NCI-H510A treated with DMSO at 0.1 percent for 48 hours (cell line): ENCODE measurements at places on chromosomes 2 and 18.

DNA sequence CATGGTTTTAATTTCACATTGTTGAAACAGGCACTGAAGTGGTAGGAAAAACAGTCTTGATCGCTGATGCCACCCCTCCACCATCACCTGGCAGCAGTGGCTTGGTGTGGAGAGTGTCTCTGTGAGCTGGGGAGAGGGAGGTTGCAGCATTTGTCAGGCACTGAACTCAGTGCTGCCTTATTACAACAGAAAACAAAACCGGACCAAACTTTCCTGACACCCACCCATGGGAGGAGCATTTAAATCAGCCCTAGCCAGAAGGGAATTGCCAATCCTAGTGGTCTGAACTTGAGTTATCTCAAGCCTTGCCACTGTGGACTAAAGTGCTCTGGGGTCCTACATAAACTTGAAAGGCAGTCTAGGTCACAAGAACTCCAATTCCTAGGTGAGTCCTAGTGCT, 103.0 kb upstream of the LGALSL start:
- DNase-seq = no peak

- no peak for DNase-seq
Measured at GRCh38 chr2:33275689-33276444, 200.6 kb upstream of the RASGRP3 start.

DNA sequence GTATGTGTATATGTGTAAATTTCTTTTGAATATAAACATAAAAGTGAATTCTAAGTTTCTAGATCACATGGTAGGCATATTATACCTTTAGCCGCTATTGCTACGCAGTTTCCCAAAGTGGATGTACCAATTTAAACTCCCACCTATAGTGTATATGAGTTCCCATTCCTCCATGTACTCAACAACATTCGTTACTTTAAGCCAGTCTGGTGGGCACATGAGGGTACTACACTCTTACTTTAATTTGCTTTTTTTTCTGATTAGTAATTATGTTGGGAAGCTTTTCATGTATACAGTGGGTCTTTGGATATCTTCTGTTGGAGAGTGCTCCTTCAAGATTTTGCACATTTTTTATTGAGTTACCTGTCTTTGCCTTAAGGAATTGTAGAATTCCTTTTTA, 683.8 kb downstream of the ERBB4 start:
- no peak for DNase-seq

GRCh38 chr18:36594621-36595020, 234.2 kb downstream of the TPGS2 start:
- DNase-seq = no peak

DNA sequence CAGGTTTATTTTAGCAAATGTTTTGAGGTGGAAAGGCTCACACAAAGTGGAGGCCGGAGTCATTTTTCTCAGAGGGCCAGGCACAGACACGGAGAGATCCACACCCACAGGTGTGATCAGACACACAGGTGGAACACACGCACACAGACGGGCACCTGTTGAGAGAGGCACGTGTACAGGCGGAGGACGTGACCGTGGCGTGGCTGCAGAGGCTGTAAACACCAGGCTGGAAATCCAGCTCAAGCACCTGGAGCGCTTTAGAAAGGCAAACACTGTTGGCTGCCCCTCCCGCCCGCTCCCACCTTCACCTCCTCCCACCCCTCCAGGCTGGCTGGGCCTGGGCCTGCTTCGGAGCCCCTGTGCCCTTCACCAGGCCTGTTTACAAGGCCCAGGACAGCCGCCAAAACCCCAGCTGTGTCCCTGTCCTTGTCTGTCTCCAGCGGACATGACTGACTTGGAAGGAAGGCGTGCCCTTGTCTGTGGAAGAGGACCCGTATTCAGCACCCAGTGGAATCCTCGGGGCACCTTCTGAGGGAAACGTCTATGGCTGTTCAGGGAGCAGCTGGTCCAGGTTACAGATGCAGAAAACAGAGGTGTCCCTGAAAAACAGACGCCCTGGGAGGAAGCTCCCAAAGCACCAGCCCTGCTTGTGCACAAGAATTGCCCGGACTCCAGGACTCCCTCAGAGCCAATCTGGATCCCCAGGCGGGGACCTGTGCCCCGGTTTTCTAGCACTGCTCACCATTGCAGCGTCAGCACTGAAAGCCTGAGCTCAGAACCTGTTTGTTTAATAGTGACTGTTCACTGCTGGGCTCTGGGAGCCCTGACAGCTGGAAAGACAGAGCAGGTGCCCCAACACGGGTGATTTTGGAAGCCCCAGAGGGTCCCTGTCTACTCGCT, 134.3 kb upstream of the HAAO start:
- peak; percentile 34 for DNase-seq
